NCI-H524 (cell line): ENCODE measurements at places on chromosomes 2 and 18.

DNA sequence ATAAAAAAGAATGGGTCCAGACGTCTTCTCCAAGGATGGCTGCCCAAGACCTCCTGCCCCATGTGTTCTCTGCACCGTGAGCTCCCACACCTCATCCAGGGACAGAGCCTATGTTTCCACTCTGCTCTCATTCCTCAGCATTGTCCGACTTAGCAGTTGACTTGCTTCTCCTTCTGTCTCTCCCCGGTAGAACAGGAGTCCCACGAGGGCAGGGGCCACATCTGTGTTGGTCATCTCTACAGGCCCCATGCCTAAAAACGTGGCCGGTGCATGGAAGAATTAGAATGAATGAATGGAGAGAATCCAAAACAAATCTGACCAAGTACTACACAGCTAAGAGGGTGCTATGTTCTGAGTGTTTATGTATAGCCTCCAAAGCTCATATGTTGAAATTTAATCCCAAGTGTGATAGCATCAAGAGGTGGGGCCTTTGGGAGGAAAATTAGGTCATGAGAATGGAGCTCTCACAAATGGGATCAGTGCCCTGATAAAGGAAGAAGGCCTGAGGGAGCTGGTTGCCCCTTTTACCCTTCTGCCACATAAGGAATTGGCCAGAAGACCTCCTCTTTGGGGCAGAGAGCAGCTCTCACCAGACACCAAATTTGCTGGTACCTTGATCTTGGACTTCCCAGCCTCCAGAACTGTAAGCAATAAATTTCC is 55.9 kb downstream of the FAM178B start:
- no peak for DNase-seq

- no peak for DNase-seq
Measured at GRCh38 chr2:33420726-33421125, 55.7 kb upstream of the RASGRP3 start.

- DNase-seq, result no peak
Measured at GRCh38 chr18:11020877-11021414, 128.4 kb downstream of the PIEZO2 start.

DNA sequence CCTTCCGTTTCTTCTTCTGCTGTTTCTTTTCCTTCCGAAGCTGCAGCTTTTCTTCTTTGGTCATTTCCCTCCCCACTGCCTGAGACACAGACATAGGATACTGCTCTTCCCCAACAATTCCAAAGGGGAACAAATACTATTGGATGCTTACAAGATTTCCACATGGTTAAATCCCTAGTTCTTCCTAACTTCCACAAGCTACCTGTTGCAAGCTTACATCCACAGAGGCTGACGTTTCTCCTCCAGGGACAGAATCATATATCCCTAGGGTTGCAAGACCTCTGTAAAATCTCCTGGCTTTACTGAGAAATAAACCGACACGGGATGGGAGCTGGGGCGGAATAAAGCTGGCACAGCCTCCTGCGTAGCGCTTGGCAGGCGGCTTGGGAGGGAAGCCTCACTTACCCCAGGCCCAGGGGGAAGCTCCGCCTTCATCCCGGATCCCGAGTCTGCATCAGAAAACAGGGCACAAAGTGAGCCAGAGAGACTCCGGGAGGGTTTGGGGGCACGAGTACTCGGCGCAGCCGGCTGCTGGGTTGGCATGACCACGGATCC is 590 bp downstream of the EIF2B4 start:
- peak; percentile 64 for DNase-seq

DNA sequence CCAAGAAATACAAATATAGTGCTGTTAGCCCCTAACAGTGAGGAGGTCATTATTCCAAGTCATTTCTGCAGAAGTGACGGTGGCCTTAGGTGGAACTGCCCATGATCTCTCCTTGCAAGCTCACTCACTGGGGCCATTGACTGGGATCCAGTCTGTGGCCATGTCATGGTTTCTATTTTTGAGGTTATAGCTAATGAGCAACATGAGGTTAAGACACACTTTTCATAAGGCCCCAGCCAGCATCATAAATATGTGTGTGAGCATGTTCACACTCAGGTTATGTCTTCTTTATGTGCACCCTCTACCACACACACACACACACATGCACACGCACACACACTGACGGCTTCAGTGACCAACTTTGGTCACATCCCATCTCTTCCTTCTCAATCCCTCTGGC is 484 bp downstream of the AFF3 start:
- no peak for DNase-seq

GRCh38 chr18:78099979-78100588 is 850.4 kb downstream of the GALR1 start:
- no peak for DNase-seq

- DNase-seq, result no peak
Measured at GRCh38 chr2:80281049-80281448, 23.5 kb downstream of the LRRTM1 start.

DNA sequence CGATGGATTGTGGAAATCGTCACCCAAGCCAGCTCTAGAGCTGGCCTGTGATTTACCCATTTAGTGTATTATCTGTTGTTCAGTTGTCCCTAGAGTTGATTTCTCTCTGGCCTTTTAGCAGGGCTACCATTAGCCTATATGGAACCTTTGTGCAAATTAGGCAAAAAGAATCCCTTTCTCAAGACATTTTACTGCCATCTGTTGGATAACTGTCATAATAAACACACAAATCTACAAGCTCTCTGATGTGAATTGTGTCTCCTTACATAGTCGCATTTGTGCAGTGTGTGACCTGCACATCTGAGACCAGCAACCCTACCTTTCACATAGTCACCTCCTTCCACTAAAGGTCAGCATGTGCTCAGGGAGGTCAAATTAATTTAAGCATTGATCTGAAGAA is 34.0 kb downstream of the LOXHD1 start:
- DNase-seq, result peak; percentile 3

DNA sequence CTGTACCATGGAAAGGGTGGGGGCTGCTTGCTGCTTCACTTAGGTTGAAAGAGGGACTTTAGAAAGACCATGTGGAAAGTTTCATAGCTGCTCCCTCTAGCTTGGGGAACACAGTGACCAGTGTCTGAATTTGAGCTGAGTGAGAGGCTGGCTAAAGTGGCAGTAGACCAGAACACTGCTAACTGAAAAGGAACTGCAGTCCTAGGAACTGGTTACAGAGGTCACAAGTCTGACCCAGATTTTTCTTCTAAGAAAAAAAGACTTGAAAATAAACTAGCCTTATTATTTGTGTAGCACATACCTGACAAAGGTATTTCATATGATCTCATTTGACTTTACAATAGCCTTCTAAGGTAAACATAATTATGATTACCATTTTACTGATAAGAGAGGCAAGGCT is 153.6 kb downstream of the FSHR start:
- DNase-seq, result no peak
